ENCODE measurements at places on chromosomes 3 and 15. TPM values are rescaled to one million over a fixed set of nuclear protein-coding genes. Genes with fewer than 3 reads are reported as not detected.

DNA sequence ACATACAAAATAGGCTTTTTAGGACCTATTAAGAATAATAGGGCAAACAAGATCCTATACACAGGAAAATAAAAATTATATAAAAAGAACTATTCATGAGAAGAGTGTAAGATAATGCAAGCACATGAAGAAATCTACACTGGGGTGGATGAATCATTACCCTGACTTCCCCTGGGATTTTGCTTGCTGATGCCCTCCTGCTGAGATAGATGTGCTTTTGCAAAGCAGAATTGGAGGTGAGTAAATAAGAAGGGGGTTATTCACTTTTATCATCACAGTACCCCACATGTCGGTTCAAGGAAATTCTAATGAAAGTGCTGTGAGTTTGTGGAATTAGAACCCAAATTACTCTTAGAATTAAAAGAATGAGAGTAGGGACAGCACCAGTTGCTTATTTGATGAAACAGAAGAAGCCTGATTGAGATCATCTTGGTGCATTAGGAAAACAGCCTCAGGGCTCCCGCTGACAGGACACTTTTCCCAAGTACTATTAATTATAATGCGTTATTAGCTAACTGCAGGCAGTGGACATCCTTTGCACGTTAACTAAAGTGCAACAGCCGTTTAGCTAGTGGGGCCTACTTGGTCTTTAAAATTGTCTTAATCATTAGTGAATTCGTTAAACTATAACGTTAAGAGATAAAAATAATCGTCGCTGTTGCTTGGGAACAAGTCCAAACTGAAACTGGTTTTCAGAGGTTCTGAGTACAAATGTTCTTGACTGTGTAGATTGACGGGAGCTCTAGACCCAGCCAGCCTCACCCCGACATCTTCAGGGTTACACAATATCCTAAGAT is 48.4 kb downstream of the SLC2A2 start:
- H3K27ac ChIP-seq: no peak overlapping the region
- no peak overlapping the region for H3K4me3 ChIP-seq
- no peaks in the 10 kb centered on the region for H3K4me1 ChIP-seq
- no peak for DNase-seq

The NLGN1 gene
- 0.35 TPM for total RNA-seq

DNA sequence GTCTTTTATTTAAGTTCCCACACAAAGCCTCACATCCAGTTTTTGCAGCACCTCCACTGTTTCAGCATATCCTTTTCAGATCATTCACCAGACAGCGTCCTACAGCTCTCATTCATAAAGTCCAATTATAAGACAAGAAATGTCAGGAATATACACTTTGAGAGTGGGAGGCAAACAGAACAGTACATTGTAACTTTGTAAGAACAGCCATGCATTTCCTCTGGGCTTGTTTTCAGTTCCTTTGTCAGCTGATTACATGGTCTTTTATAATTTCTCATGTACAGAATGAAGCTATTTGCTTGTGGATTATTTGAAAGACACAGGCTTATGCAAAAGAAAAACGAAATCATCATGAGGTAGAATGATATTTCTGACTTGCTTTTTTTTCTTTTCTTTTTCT is 85.7 kb downstream of the SOX2 start:
- no peaks in the 10 kb centered on the region for H3K27me3 ChIP-seq
- H3K4me1 ChIP-seq: no peaks in the 10 kb centered on the region
- no peaks in the 10 kb centered on the region for H3K36me3 ChIP-seq
- H3K4me3 ChIP-seq: no peak overlapping the region
- no peak overlapping the region for H3K27ac ChIP-seq

DNA sequence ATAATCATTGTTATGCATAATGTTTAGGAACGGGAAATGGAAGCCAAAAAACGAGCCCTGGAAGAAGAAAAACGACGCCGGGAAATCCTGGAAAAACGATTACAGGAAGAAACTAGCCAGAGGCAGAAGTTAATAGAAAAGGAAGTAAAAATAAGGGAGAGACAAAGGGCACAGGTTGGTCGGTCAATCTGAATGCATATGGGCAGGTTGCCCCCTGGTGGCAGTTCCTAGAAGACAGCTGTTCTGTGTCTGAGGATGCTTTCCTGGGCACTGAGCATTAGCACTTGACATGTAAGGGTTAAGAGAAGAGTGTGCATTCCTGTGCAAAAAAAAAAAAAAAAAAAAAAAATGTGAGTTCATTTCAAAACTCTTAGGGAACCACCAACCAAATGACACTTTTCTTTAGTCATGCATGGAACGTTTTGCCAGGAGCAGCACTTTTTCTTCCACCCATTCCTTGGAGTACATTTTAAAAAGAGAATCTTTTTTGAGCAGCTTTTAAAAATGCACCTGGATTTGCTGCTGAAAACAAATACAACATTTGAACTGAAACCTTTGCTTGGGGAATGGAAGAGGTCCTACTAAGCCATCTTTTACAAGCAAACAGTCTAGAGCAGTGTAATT is 11.1 kb upstream of the ABHD10 start:
- no peak overlapping the region for H3K4me3 ChIP-seq
- no peaks in the 10 kb centered on the region for H3K27me3 ChIP-seq
- no peaks in the 10 kb centered on the region for H3K4me1 ChIP-seq
- H3K36me3 ChIP-seq: no peaks in the 10 kb centered on the region
- H3K27ac ChIP-seq: peak overlapping the region; percentile 43
- DNase-seq: peak; percentile 85

The HOMER2 gene
- total RNA-seq: 30.0 TPM

The TAGLN3 gene
- not detected for total RNA-seq

The ADAMTS9 gene
- total RNA-seq: 51.2 TPM

DNA sequence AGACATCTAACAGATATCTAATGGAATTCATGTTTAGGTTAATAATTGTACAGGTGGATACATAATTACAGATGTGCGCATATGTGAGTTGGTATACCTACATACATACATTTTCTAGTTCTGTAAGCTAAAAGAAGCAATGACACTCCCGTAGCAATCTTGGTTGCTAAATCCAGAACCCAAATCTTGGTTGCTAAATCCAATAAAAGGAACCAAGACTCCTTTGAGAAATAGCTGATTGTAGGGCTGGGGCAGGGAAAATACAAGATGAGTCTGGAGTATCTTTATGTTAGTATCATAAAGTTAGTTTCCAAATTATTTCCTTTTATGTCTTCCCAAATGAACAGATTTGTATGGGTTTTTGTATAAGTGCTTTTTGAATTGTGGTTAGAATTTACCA is 135.2 kb downstream of the TMCC1 start:
- H3K27me3 ChIP-seq: no peaks in the 10 kb centered on the region
- no peak for DNase-seq
- H3K36me3 ChIP-seq: no peaks in the 10 kb centered on the region
- no peak overlapping the region for H3K4me3 ChIP-seq

DNA sequence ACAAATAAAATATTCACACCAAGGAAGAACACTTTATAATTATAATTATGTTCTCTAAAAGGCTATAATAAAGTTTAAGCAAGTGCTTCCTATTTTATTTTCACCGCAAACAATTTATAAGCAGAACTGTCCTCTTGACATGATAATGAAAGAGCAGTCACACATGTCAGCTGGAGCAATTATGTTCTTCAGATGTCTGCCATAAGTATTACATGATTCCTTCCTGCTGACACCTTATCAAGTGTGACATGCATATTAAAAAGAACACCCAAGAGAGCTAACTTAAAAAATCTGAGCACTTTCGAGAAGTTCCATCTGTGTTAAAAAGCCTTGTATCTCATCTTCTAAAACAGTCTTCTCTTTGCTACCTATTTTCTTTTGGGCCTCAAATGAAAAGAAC is 249.5 kb downstream of the SQOR start:
- no peaks in the 10 kb centered on the region for H3K27me3 ChIP-seq
- no peaks in the 10 kb centered on the region for H3K36me3 ChIP-seq
- no peaks in the 10 kb centered on the region for H3K4me1 ChIP-seq

The MINAR1 gene
- total RNA-seq: 5.0 TPM

- no peaks in the 10 kb centered on the region for H3K27me3 ChIP-seq
- H3K4me1 ChIP-seq: peaks cover 14% of the 10 kb centered on the region
- H3K27ac ChIP-seq: no peak overlapping the region
- no peak overlapping the region for H3K4me3 ChIP-seq
- DNase-seq: no peak
- H3K36me3 ChIP-seq: peaks cover 32% of the 10 kb centered on the region
Measured at GRCh38 chr15:98907927-98908471, 99.6 kb downstream of the PGPEP1L start.

DNA sequence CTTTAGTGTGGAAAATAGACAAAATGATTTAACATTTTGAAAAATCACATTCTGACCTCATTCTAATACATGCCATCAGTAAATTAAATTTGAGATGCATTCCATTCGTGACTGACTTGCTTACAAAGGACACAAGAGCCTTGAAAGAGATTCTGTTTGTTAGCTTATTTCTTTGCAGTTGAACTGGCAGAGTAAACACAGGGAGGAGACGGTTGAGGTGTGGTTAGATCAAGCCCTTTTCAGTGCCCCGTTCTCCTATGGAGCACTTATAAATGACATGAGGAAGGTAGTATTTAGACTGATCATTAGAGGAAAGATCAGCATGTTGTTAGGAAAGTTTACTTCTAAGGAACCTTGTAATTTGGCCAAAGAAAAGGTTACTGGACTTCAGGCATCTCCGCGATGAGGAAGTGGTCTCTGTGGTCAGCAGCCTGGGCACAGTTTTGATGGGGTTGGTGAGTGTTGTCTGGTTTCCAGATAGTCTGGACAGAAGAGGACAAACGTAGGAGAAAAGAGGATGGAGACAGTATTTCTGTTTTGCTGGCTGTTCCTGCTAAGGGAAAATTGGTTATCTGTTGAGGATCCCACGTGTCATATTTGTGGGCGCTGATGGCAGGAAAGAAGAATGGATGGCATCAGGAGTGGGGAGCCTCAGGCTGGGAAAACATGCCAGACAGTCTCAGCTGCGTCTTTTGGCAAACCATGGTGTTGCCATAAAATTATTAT is 328.9 kb upstream of the TBL1XR1 start:
- H3K36me3 ChIP-seq: no peaks in the 10 kb centered on the region
- H3K4me3 ChIP-seq: no peak overlapping the region
- H3K27me3 ChIP-seq: no peaks in the 10 kb centered on the region
- H3K27ac ChIP-seq: no peak overlapping the region

The MOBP gene
- not detected for total RNA-seq

- no peak for DNase-seq
- H3K4me3 ChIP-seq: no peak overlapping the region
- no peaks in the 10 kb centered on the region for H3K27me3 ChIP-seq
- H3K27ac ChIP-seq: no peak overlapping the region
Measured at GRCh38 chr3:81985996-81986723, 224.7 kb upstream of the GBE1 start.

The OXTR gene
- 0.14 TPM for total RNA-seq

DNA sequence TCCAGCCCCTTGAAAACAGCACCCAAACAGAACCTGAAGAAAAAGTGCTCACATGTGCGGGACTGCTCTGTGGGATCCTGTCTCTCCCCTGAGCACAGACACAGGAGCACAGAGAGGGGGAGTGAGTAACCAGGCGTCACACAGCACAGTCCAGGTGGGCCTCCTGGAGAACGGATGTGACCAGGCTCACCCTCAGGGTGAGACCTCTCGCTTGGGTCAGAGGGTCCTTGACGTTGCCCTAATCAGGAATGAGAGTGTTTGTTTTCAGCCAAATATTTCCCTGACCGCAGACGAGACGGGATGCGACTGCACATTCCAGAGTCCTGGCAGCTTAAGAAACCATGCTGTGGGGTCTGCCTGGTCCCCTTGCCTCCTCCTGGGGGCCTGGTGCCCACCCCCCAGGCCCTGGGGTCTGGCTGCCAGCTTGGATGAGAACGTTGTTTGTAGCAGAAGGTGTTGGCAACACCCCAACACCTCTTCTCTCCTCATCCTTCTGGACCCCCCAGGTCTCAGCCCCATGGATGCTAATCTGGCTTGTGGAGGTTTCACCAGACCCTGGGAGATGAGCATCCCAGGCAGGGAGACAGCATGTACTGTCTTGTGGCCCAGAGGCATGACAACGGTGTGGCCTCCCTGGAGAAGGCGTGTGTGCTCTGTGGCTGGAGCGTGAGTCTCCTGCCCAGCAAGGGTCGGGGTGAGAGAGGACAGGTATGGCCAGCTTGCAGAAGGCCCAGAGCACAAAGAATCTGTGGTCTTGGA is 42.1 kb upstream of the SLC6A6 start:
- H3K4me3 ChIP-seq: no peak overlapping the region
- H3K4me1 ChIP-seq: no peaks in the 10 kb centered on the region

DNA sequence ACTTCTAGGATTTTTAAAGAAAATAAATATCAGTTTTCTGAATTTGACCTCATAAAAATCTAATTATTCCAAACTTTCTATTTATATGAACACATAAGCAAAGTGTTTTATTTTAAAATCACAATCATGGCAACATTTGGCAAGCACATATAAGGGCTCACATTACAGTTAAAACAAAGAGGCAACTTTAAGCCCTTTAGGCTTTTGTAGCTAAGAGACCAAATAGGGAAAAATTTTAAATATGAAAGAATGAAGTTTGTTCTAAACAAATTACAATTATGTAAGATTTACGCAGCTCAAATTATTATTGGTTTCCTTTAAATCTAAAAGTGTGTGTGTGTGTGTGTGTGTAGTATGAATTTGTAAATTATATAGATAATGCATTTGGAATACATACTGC is 267.0 kb downstream of the ZIC4 start:
- H3K4me3 ChIP-seq: no peak overlapping the region
- no peak for DNase-seq
- no peaks in the 10 kb centered on the region for H3K4me1 ChIP-seq

The KIF7 gene
- total RNA-seq: 5.6 TPM

The AMOTL2 gene
- total RNA-seq: 41.8 TPM

DNA sequence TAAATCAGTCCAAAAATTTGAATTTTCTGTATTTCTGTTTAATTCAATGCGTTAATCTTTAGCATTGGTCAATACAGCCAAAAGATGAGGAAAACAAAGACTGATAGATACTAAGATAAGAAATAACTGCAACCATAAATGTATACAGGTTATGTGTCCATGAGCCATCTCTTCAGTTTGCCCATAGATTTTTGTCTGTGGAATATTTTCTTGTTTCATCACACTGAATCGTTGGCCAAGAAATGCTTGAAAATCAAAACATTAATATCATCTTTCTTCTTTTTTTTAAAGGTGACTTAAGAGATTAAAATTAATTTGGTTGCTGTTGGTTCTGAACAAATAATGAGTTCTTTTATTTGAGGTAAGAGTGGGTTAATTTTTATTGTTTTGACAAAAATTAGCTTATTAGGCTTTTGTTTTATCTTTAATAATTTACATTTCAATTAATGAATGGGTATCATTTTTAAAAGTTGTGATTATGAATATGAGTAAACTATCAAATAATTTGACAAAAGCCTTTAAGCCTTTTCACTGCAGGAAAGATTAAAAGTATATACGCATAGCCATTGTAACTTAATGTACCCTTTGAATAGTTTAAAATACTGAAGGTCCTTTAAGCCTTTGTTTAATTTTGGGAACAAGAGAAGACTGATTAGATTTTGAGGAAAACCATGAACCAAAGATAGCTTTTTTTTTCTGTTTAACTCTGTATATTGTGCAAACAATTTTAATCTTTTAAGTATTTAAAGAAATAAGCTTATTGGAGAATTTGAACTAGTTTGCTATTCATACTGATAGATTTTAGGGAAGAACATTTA is 14.7 kb upstream of the CHD2 start:
- no peak for DNase-seq
- H3K4me3 ChIP-seq: peak overlapping the region; percentile 99
- H3K36me3 ChIP-seq: no peaks in the 10 kb centered on the region
- H3K27ac ChIP-seq: peak overlapping the region; percentile 99
- peaks cover 62% of the 10 kb centered on the region for H3K4me1 ChIP-seq

- H3K4me3 ChIP-seq: no peak overlapping the region
- no peak overlapping the region for H3K27ac ChIP-seq
- no peaks in the 10 kb centered on the region for H3K27me3 ChIP-seq
Measured at GRCh38 chr3:13688034-13688433, 139.1 kb downstream of the FBLN2 start.

GRCh38 chr3:72131899-72132298 is 347.0 kb upstream of the PROK2 start:
- H3K4me3 ChIP-seq: no peak overlapping the region
- DNase-seq: no peak
- no peaks in the 10 kb centered on the region for H3K36me3 ChIP-seq
- H3K4me1 ChIP-seq: peaks cover 7% of the 10 kb centered on the region
- no peaks in the 10 kb centered on the region for H3K27me3 ChIP-seq
